ENCODE measurements at places on chromosomes 11 and 22. TPM values are rescaled to one million over a fixed set of nuclear protein-coding genes. Genes with fewer than 3 reads are reported as not detected.
A peak's percentile ranks its signal among the peaks of the same experiment; 100 is the strongest.

GRCh38 chr11:46120346-46121300 is 631 bp downstream of the PHF21A start:
- peak; percentile 68 for DNase-seq
- no peaks in the 10 kb centered on the region for H3K36me3 ChIP-seq
- peak overlapping the region; percentile 68 for H3K4me3 ChIP-seq
- no peaks in the 10 kb centered on the region for H3K27me3 ChIP-seq
- no peaks in the 10 kb centered on the region for H3K4me1 ChIP-seq

DNA sequence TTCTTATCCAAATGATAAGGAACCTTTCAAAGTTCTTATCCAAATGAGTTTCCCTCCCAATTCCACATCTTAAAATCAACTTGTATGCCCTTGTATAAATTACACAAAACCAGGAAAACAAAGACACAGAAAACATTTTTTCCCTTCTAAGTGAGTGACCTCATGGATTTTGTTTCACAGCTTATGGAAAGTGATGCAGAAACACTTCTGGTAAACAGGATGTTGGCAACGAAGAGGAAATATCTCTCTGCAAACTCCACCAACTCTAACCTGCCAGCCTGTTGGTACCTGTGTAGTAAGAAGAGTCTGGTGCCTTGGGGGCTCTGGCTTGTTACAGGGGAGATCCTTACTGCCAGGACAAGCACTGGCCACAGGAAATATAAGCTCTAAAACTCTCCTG is 57.0 kb downstream of the CELSR1 start:
- no peaks in the 10 kb centered on the region for H3K36me3 ChIP-seq
- no peak overlapping the region for H3K27ac ChIP-seq
- no peaks in the 10 kb centered on the region for H3K4me1 ChIP-seq
- no peaks in the 10 kb centered on the region for H3K27me3 ChIP-seq
- no peak overlapping the region for H3K4me3 ChIP-seq

DNA sequence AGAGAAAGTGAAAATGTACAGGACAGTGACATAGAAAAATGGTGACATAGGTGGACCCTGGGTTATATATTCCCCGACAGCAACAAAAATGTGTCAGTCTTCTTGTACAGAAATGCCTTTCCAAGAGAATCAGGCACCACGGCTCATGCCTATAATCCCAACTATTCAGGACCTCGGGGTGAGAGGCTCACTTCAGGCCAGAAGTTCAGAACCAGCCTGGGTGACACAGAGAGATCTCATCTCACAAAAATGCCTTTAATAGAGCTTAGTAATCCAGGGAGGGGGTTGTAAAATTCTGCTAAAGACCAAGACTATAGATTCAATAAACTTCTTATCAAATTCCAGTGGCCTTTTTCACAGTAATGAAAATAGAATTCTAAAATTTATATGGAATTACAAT is 10.7 kb downstream of the ZNF195 start:
- H3K4me3 ChIP-seq = no peak overlapping the region
- no peak for DNase-seq
- H3K27me3 ChIP-seq = no peaks in the 10 kb centered on the region
- peaks cover 4% of the 10 kb centered on the region for H3K36me3 ChIP-seq
- H3K4me1 ChIP-seq = no peaks in the 10 kb centered on the region
- H3K27ac ChIP-seq = no peak overlapping the region

- H3K27ac ChIP-seq = no peak overlapping the region
- H3K4me1 ChIP-seq = no peaks in the 10 kb centered on the region
- no peaks in the 10 kb centered on the region for H3K27me3 ChIP-seq
- H3K4me3 ChIP-seq = no peak overlapping the region
- no peak for DNase-seq
These were observed 10.2 kb upstream of the CD82 start for GRCh38 chr11:44555031-44555800.

GRCh38 chr22:22061085-22062077 is 78.8 kb upstream of the TOP3B start:
- H3K27me3 ChIP-seq = no peaks in the 10 kb centered on the region
- DNase-seq = no peak
- no peaks in the 10 kb centered on the region for H3K36me3 ChIP-seq
- H3K4me3 ChIP-seq = no peak overlapping the region

DNA sequence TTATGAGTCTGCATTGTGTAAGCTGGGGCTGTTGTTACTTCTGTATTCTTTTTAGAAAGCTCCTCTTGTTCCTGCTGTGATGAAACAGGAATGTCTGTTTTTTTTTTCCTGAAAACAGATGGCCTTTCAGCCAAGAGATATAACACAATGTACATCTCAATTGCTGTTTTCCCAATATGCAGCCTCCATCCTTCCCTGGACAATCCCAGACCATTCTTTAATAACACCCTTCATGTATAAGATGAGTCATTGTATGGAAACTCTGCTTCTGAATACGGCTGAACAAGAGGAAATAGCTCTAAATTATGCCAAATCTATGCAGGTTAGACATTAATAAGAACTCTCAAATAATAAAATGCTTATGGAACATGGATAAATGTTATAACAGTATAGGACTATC is 60.2 kb upstream of the LRRC4C start:
- DNase-seq = no peak
- no peak overlapping the region for H3K4me3 ChIP-seq
- H3K36me3 ChIP-seq = no peaks in the 10 kb centered on the region
- H3K27ac ChIP-seq = no peak overlapping the region

GRCh38 chr11:135074397-135074998 is 662.5 kb upstream of the B3GAT1 start:
- no peak overlapping the region for H3K27ac ChIP-seq
- DNase-seq = no peak
- no peaks in the 10 kb centered on the region for H3K36me3 ChIP-seq
- no peak overlapping the region for H3K4me3 ChIP-seq
- H3K27me3 ChIP-seq = no peaks in the 10 kb centered on the region

The LIPT2 gene
- total RNA-seq = 0.89 TPM

The CTSF gene
- 54.0 TPM for total RNA-seq

The FAM83F gene
- total RNA-seq = 1.2 TPM

The SLC39A13 gene
- 9.8 TPM for total RNA-seq

All from right lobe of liver (tissue), 6 donors.